ENCODE measurements at places on chromosomes 2 and 18.

DNA sequence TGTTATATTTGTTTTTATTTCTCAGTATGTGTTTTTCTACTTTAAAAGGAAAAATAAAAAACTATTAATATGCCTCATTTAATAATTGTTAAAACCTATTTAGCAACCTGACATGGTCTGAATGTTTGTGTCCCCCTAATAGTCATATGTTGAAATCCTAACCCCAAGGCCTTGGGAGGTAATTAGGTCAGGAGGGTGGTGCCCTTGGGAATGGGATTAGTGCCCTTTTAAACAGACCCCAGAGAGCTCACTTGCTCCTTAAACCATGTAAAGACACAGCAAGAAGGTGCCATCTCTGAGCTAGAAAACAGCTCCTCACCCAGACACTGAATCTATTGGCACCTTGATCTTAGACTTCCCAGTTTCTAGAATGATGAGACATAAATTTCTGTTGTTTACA is 71.8 kb downstream of the CHST9 start:
- DNase-seq = no peak

DNA sequence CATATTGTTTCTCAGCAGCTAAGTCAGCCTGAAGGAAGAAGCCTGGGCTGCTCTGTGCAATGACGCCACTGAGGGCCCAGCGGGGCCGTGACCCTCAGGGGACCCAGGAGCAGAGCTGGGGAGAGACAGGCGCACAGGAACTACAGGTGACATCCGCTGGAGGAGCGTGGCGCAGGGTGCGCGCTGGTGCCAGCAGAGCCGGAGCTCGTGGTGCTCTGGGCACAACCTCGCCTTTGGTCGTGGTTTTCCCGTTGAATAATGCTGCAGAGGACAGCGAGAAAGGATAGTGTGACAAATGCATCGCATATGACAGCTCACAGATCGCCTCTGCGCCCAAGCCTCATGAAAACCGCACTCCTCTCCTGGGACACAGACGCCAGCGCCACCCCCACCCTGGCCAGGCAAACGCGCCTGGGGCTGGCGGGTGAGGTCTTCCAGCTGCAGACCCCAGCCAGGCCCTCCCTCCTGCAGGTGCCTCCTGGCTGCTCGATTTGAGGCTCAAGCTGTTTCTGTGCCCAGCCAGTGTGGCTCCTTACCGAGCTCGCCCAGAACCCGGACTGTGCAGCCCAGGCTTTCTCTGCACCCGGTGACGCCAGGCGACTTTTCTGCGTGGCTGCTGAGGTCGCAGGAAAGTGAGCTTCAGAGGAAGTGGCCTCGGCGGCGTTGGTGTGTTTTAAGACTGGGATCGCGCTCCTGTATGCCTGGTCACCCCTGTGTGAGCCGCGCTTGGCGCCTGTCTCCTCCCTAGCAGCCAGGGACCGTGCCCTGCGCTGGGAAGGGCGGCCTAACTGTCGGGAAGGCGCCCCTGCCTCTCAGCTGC is 583.1 kb upstream of the HS6ST1 start:
- no peak for DNase-seq

- peak; percentile 99 for DNase-seq
Observed at GRCh38 chr2:69914164-69914949, 552 bp upstream of the MXD1 start.

DNA sequence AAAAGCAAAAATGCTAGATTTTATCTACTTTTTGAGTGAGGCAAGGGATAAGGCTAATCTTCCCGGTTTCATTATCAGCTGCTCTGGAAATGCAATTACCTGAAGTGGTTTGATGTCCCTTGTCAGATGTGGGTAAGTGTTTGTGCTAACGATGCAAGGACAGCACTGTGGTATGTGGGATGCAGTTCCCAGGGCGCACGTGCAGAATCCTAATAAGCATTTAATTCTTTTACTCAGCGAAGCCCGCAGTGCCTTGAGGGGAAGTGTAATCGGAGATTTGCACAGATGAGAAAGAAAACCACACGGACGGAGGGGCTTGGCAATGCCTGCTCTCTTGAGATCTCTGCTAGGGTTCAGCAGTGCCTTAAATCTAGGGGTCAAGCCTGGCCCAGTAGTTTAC is 108.5 kb upstream of the LYPD6 start:
- DNase-seq = no peak

DNA sequence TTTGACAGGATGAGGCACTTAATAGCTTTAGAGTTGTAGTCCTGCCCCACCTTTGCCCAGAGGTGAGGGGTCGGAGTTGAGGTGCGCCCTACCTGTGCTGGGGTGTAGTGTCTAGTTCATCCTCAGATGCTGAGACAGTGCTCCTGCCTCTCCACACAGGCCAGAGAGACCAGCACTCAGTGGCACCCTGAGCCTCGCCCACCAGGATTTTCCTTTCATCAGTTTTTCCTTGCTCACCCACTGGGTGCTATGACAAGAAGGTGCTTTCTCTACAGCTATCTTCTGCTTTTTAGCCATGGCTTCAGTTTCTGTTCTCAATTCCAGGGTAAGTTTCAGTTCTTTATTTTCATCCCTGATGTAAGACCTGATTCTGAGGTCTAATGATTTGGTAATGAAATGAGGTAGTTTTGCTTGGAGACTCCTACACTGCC is 16.8 kb upstream of the TMEM131 start:
- DNase-seq = no peak

DNA sequence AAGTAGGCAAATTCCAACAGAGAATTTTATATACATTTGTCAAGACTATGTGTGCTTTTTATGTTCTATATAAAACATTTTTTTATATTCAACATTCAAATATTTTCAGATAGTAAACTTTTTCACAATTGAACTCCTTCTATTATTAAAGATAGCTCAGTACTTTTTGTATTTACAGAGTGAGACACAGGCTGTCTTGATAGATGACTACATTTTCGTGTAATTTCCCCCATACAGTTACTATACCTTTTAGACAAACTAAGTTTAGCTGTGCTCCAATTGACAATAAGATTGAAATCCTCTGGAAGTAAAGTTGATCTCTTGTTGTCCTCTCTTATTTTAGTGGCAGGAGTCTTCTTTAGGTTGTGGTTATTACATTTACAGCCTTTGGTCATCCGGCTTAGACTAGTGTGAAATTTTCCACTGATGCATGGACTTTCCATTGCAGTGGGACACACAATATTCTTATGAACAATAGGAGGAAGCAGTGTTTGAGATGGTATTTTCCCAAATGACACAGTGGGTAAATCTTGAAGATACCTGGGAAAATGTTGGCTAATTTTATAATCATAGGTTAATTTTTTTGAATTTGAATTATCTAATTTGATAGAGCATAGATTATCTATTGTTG is 21.0 kb downstream of the ZSWIM2 start:
- DNase-seq = no peak

DNA sequence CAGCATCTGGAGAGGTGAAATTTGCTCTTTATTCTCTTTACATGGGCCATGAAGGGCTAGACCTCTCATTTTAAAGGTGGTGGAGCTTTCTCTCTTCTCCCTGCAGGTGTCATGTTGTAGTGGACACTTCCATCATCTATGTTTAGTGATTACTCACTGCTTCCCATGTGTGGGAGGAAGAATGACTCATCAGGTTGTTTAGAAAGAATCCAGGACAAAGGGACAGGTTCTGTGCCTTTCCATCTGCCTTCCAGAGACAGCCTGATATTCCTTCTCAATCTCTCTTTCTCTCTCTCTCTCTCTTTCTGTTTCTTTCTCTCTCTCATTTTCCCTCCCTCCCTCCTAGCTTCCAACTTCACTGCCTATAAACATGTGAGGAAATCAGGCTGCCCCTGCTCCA is 38.7 kb downstream of the SCG2 start:
- peak; percentile 37 for DNase-seq

DNA sequence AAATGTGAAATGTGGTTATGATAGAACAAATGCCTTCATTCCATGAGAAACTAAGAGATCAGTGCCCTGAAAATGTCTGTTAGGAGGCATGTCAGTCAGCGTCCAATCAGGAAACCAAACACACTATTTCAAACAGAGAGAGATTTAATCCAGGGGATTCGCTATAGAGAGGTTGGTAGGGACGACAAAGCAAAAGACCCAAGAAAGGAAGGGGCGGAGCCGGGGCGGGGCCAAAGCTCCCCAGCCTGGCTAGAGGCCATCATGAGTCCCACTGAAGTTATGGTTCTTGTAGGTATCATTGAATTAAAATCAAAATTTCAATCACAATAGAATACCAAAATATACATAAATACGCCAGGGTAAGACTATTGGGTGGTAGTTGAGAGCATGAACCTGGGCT is 32.9 kb upstream of the RNF149 start:
- DNase-seq = no peak

GRCh38 chr2:64524604-64525316 is 632 bp downstream of the AFTPH start:
- peak; percentile 17 for DNase-seq

GRCh38 chr2:135818937-135819610 is 17.9 kb downstream of the LCT start:
- peak; percentile 24 for DNase-seq

- no peak for DNase-seq
Observed at GRCh38 chr2:95165030-95165370, 609 bp upstream of the ZNF2 start.

- DNase-seq = no peak
Observed at GRCh38 chr2:38164881-38165280, 88.9 kb upstream of the CYP1B1 start.

- peak; percentile 56 for DNase-seq
Observed at GRCh38 chr2:119283873-119284331, 60.3 kb downstream of the STEAP3 start.

DNA sequence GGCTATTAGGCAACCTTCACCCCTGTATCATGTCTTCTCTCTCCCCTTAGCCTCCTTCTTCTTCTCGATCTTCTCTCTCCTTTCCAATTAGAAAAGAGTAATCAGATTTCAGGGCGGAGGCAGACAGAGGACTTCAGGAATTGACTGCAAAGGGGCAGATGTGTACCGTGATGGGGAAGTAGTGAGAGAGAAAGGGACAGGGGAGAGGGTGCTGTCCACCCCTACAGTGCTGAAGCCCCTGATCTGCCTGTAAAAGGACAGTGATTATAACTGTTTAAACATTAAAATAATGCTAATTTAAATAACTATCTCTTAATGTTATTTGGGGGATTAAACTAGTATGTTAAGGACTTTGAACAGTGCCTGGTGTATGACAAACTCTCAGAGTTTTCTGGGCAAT is 178.5 kb downstream of the ACTR3 start:
- peak; percentile 16 for DNase-seq

DNA sequence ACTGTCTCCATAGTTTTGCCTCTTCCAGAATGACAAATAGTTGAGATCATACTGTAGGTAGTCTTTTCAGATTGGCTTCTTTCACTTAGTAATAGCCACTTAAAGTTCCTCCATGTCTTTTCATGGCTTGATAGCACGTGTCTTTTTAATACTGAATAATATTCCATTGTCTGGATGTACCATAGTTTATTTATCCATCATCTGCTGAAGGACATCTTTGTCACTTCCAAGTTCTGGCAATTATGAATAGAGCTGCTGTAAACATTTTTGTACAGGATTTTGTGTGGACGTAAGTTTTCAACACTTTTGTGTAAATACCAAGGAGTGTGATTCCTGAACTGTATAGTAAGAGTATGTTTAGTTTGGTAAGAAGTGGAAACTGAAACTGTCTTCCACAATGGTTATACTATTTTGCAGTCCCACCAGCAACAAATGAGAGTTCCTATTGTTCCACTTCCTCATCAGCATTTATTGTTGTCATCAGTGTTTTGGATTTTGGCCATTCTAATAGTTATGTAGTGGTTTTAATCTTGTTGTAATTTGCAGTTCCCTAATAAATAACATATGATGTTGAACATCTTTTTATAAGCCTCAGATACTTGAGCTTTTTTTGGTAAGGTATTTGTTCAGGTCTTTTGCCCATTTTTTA is 18.9 kb downstream of the LTBP1 start:
- no peak for DNase-seq

DNA sequence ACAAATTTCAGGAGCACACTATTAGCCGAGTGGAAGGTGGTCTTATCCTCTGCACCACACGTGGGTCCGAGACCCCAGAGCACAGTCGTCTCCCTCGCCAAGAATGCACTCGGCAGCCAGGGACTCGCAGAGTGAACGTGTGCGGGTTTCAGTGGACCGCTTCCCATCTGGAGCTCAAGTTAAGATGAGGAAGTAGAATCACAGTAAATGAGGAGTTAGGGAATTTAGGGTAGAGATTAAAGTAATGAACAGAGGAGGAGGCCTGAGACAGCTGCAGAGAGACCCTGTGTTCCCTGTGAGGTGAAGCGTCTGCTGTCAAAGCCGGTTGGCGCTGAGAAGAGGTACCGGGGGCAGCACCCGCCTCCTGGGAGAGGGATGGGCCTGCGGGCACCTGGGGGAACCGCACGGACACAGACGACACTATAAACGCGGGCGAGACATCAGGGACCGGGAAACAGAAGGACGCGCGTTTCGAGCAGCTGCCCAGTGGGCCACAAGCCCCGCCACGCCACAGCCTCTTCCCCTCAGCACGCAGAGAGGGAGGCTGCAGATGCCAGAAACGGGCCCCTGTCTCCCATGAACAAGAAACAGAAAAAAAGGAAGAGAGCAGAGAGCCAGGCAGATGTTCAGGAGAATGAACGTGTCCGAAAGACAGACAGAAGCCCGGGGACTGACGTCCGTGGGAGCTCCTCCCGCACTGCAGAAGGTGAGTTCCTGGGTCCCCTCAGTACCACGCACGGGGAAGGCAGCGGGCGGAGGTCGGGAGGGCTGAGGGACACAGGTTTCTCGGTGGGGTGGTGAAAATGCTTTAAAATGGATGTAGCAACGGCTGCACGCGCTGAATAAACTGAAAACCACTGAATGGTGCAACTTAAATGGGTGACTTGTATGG is 5.4 kb upstream of the KCNG2 start:
- DNase-seq = no peak

DNA sequence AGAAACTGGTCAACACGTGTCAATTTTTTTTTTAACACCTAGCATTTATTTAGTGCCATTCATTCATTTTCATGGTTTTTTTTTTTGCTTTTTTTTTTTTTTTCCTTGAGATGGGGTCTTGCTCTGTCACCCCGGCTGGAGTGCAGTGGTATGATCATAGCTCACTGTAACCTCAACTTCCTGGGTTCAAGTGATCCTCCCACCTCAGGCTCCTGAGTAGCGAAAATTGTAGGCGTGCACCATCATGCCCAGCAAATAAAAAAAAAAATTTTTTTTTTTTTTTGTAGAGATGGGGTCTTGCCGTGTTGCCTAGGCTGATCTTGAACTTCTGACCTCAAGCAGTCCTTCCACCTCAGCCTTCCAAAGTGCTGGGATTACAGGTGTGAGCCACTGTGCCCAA is 21.1 kb downstream of the USP14 start:
- DNase-seq = no peak
